ENCODE measurements at places on chromosomes 7 and 10.

GRCh38 chr10:102704915-102705314 lies 9.3 kb downstream of the ARL3 start:
- H3K4me3 ChIP-seq: no peak overlapping the region
- H3K4me1 ChIP-seq: no peaks in the 10 kb centered on the region
- H3K36me3 ChIP-seq: no peaks in the 10 kb centered on the region
- H3K27ac ChIP-seq: no peak overlapping the region

DNA sequence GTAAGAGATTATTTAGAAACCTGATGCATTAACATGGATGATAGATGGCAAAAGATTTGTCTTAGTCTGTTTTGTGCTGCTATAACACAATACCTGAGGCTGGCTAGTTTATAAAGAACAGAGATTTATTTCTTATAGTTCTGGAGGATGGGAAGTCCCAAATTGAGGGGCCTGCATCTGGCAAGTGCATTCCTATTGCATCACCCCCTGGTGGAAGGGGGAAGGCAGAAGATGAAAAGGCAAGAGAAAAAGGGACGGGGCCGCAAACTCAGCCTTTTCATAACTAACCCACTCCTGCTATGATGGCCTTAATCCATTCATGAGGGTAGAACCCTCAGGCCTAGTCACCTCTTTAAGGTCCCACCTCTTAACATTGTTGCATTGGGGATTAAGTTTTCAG lies 153.4 kb upstream of the LRGUK start:
- no peak for DNase-seq
- no peaks in the 10 kb centered on the region for H3K4me1 ChIP-seq
- H3K27ac ChIP-seq: no peak overlapping the region
- H3K4me3 ChIP-seq: no peak overlapping the region

- H3K27ac ChIP-seq: no peak overlapping the region
- DNase-seq: no peak
- peaks cover 34% of the 10 kb centered on the region for H3K36me3 ChIP-seq
- no peak overlapping the region for H3K4me3 ChIP-seq
- H3K4me1 ChIP-seq: peaks cover 11% of the 10 kb centered on the region
- H3K27me3 ChIP-seq: no peaks in the 10 kb centered on the region
Measured at GRCh38 chr7:149854611-149855360, 16.6 kb downstream of the ZNF862 start.

DNA sequence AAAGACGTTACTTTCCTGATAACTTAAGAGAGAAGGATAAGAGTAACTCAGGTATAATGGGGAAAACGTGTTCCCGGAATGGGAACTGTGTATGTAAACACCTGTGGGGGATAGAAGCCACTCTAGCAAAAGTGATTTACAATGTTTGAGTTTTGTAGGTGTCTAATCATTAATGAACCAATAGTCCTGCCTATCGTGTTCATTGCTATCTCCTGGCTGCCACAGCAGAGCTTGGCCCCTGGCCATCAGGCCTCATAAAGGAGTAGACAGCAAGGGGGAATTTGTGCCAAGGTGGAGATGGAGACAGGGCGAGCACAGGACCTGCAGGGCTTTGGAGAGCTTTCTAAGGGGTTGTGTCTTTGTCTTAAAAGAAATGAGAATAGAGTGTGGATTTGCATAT lies 102.1 kb downstream of the GAD2 start:
- no peak overlapping the region for H3K27ac ChIP-seq
- no peaks in the 10 kb centered on the region for H3K36me3 ChIP-seq
- no peak for DNase-seq
- H3K4me3 ChIP-seq: no peak overlapping the region
- H3K4me1 ChIP-seq: no peaks in the 10 kb centered on the region

- H3K27me3 ChIP-seq: no peaks in the 10 kb centered on the region
- no peaks in the 10 kb centered on the region for H3K36me3 ChIP-seq
- DNase-seq: no peak
- peaks cover 3% of the 10 kb centered on the region for H3K4me1 ChIP-seq
- peak overlapping the region; percentile 17 for H3K4me3 ChIP-seq
- H3K27ac ChIP-seq: peak overlapping the region; percentile 42
Measured at GRCh38 chr7:102913826-102914225, 1.0 kb downstream of the LRRC17 start.

Measured in esophagus muscularis mucosa (tissue), 4 donors.